Activated CD8-positive, alpha-beta memory T cell treated with anti-CD3 and anti-CD28 coated beads for 48 hours (primary cell): ENCODE measurements at places on chromosomes 13 and 19.
A peak's percentile ranks its signal among the peaks of the same experiment; 100 is the strongest.

- no peak for DNase-seq
Observed at GRCh38 chr19:39918183-39918651, 16.2 kb downstream of the FCGBP start.

DNA sequence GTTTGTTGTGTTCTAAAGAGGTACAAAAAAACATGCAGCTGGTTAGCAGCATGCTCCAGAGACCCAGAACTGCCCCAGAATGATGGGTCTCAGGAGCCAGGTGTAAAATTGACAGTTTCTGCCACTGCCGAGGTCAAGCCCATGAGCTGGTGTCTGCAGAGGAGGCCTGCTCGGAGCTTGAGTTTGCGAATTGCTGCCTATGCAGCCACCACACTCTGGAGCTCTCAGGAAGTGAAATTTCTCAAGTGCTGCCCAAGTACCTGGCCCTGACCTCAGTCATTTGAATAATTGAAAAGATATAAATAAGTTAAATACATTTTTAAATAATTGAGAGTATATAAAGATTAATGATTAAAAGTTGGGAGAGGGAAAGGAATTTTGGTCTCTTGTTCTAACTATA is 66.4 kb downstream of the ZAR1L start:
- DNase-seq, result no peak

GRCh38 chr13:109667807-109668291 is 118.5 kb downstream of the IRS2 start:
- DNase-seq, result no peak

DNA sequence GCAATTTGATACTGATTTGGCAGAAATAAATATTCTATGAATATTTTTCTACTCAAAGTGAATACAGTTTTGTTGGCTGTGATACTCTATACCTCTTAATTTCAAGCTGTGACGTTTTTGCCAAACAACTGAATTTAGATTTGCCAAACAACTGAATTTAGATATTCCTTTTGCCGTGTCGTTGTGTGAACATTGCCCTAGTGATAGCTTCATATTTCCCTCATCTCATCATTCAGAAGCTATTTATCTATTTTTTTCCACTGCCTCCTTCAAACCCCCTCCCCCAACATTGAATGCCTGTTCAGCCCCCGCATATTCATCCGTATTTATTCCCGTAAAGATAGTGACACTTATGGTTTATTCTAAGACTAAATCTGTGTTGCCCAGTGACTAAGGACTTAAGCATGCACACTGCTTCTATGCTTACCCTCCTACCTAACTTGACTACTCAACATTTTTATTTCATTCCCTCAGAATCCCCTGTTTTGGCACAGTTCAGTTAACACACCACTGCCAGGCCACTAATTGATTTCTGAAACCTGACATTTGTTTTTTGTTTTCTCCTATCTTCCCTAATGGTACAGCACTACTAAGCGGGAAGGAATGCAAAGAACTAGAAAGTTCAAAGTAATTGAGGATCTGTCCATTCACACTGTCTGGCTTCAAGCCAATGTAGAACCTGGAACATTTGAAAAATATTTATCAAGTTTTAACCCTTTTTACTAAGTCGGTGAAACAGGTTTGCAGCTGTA is 2.8 kb upstream of the KLF5 start:
- DNase-seq, result no peak

DNA sequence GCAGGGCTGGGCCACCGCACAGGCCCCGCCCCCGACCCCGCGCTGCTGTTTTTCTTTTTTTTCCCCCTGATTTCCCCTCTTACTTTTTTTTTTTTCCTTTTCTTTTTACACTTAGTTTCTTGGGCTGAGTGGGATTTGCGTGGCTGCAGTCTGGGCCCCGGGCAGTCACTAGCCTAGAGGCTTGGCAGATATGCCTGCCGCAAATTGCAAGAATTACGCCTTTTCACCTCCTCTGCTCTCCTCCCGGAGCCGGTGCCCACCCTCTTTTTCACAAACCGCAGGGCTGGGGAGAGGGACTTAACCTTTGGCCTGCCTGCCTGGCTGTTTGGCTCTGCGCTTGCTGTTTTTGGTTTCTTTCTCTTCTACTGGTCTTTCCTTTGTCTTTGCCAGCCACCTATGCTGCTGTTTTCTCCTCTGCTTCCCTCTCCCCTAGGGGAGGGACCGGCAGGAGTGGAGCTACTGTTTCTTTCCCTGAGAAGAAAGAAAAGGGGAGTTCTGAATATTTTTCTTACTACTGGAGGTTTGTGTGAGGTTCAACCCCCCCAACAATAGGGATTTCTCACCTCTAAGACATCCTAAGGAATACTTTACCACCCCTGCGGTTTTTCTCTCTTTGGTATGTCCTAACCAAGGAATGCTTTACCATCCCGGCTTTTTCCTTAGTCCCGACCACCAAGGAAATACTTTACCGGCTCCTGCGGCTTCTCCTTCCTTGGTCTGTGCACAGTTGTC is 11.0 kb downstream of the ZNF552 start:
- no peak for DNase-seq

GRCh38 chr13:32627793-32628192 is 41.5 kb downstream of the PDS5B start:
- DNase-seq, result no peak

DNA sequence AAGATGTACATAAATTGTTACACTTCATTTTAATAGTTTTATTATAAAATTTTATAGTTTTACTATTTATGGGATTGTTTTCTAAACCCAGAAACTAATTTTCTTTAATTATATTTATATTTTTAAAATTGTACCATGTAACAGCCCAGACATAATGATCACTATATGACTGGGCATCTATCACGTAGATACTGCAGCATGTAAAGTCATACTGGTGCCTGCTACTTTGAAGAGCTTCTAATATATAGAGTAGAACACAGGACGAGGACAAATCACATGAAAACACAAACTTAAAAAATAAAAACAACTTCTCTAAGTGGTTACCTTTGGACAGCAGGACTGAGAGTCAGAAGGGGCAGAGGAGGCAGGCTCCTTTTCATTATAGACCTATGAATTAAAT is 5.3 kb downstream of the ELF1 start:
- no peak for DNase-seq

DNA sequence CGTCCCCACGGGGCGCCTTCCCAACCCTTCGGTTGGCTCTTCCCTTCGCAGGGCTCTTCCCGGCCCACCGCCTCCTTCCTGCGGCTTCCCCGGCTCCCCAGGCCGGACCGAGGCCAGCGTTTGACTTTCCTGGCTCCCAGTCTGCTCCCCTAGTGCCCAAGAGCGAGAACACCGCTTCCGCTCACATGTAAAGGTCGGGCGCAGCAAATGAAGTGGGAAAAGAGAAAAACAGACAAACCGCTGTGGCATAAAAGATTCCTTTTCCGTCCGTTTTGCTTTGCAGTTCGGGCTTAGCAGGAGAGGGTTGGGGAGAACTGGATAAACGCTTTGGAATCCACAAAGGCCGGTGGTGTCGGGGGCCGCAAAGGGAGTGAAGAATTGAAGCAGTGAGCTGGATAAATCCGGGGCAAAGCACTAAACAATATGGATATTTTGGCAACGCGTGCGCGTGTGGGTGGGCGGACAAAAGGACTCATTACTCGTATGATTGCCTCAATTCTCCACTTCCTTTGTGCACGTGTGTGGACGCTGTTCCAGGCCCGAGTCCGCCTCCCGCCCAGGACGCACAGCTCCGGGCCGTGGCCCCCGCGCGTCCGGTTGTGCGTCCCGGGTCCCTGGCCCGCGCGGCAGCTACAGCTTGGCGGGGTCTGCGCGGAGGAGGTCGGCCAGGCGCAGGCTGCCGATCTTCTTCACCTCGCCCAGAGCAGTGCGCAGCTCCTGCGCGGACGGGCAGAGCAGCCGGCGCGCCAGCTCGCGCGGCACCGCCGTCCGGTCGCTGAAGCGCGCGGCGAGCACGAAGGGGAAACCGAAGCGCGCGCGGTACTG is 8.6 kb upstream of the CDX2 start:
- DNase-seq, result no peak

DNA sequence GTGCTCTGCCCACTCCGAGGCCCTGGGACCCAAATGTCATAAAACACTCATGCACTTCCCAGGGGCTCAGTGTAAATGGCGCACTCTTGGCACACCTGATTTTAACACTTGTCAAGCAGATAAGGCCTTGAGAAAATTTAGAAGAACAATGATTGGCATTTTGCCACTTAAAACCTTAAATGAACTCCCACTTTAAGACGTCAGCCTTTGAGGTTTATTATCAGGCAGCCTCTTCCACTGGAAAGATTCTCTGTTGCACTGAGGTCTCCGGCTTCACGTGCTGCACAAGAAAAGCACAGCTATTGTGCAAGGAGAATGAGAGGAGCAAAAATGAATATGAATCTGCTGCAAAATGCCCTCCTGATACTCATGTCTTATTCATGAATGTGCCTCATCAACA is 38.5 kb upstream of the ATP11A start:
- no peak for DNase-seq

GRCh38 chr13:107144432-107144831 is 576.5 kb upstream of the ARGLU1 start:
- no peak for DNase-seq

DNA sequence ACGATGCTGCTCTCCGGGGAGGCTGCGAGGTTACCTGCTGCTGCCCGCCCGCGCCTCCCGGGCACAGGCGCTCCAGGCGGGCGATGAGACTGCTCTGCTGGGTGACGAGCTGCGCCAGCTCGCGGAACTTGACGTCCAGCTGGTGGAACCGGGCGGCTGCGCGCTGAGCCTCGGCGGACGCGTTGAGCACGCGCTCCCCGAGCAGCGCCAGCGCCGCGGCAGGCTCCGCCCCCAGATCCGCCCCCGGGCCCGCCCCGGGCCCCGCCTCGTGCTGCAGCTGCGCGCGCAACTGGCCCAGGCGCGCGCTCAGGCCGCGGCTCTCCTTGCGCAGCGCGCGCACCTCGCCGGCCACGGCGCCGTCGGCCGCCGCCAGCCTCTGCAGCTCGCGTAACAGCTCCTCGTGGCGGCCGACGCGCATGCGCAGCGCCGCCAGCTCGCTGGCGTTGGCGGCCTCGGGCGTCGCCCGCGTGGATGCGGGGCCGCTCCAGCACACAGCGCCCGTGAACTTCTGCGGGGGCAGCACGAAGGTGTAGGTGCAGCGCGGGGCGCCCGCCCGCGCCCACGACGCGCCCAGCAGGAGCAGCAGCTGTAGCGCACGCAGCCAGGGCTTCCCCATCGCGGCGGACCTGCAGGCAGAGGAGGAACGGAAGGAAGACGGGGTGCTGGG is 6.4 kb downstream of the ANGPTL6 start:
- DNase-seq, result no peak

- no peak for DNase-seq
Observed at GRCh38 chr13:53901593-53901992, 873.0 kb downstream of the OLFM4 start.

- no peak for DNase-seq
Observed at GRCh38 chr13:94706843-94707399, 5.4 kb downstream of the SOX21 start.

- no peak for DNase-seq
Observed at GRCh38 chr13:107006661-107007060, 438.7 kb upstream of the ARGLU1 start.

DNA sequence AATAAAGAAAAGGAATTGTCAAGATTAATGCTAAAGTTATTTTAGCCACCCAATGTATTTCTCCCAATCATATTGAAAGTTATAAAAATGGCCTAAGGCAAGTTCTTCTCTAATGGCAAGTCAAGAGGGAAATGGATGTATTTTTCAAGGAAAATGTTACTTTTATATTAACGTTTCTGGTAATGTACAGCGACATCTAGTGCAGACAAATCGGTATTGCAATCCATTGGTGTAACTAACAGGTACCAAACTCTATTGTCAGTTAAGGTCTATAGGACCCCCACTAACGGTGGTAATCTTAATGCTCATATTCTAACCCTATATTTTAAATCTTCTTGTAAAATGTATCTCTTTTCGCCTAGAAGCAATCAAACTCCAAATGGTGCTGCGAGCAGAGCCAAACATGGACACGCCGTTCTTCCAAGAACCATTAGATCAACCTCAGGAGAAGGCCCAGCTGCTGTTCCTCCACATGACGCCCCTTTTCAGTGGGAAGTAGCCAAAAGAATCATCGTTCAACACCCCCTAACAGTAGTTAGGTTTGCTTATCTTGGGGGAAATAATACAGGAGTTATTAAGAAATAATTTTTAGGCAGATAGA is 98.5 kb upstream of the PABPC3 start:
- no peak for DNase-seq

DNA sequence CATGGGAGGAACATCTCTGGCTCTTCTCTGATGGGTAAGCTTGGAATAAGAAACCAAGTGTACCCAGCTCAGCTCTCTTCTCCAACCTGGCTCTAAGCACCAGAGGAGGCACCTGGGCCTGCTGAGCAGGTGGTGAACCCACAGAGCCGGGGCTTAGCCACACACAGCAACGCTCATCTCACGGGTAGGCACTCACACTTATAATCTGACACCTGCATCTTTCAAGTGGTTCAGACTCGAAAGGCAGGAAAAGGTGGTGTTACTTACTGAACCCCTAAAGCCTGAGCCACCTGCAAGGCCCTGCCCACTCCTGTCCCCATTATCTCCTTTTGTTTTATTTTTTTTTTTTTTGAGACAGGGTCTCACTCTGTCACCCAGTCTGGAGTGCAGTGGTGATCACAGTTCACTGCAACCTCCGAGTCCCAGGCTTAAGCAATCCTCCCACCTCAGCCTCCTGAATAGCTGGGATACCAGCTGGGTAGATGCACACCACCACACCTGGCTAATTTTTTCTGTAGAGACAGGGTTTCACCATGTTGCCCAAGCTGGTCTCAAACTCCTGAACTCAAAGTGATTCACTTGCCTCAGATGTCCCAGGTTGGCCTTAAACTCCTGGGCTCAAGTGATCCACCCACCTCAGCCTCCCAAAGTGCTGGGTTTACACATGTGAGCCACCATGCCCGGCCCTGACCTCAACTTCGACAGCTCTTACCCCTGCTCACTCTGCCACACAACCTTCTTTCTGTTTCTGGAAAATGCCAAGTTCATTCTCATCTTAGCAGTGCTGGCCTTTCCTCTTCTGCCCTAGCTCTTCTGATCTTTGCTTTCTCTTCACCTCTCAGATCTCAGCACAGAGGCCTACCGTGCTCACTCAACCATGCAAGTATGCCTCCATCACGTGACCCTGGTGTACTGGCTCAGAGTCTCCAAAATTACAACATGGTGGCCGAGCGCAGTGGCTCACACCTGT is 9.7 kb downstream of the FBXL12 start:
- no peak for DNase-seq

- no peak for DNase-seq
Observed at GRCh38 chr19:1295169-1296012, 9.7 kb downstream of the EFNA2 start.

DNA sequence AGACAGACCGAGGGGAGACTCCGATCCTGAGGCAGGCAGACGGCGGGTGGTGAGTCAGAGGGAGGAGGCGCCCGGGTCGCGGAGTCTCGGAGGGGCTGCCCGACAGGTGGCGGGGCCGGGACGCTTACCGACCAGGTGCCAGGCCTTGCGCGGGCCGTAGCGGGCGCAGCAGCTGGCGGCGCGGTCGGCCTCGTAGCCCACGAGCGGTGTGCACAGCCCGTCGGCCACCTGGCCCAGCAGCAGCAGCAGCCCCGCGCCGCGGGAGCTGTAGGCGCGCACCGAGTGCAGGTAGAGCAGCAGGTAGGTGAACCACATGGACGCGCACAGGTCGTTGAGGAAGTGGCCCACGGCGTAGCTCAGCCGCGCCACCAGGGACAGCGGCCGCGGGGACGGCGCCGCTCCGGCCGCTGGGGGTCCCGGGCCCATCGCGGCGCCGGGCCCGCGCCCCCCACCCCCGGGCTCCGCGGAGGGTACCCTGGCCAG is 367 bp downstream of the MFSD12 start:
- peak; percentile 28 for DNase-seq

GRCh38 chr19:55452749-55453346 is 8.6 kb downstream of the ISOC2 start:
- DNase-seq, result no peak
